ENCODE measurements at places on chromosomes 2 and 18.

DNA sequence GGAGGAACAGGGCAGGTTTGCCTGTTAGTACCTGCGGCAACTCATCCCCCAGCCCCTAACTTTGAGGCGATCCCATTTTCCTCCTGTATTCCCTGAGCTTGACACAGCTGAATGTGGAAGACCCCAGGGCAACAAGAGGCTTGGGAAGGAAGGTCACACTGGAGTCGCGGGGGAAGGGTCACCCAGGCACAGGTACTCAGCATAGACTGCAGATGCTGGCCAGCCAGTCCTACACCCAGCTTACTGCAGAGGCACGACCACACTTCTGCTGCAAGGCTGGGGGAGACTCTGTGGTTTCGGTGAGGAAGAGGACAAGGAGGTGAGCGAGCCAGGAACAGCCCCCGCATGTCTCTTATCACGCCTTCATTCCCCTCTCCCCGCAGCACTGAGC, 91.5 kb downstream of the MALT1 start:
- DNase-seq = no peak

DNA sequence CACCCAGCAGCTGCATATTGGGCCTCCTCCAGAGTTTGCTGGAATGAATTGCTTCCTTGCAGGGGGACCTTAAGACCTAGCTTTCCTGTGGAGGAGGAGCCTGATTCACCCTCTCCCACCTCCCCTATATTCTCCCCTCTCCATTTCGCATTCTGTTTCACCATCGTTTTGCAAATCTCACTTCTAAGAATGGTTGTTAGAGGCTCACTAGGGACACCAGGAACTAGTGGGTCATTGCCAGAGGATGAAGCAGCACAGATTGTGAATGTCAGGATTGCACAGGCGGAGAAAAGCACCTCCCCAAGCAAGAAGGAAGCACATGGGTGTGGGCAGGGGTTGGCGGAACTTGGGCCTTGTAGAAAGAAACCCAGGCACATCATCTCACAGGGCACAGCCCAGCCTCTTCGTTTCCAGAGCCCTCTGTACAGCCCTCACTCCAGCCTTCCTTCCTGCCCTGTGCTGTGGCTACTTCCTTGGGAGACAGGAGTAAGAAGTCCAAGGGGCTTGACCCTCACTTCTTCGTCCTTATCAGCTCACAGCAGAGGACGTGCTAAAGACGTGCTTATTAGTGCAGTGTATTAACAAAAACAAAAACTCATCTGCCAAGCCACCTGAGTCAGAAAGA, 63.4 kb downstream of the TACR1 start:
- no peak for DNase-seq

- no peak for DNase-seq
These were observed 20.1 kb downstream of the ANXA4 start for GRCh38 chr2:69762025-69762424.

DNA sequence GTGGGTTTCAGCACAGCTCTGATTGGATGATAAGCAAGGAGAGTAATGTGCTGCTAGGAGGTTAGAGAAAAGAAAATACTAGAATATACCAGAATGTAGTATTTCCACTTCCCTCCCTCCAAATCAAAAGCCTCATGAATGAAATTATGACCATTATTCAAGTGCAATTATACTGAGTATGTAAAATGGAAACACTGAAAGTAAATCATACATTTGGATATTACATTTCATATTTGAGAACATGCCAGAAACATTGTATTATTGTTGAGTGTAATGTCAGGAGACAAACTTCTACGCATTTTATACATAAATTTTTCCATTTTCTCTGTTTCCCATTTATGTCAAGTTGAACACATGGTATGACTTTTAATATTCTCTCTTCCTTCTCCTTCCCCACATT, 942 bp upstream of the CETN1 start:
- DNase-seq = no peak

GRCh38 chr18:49238433-49239042, 221.9 kb downstream of the DYM start:
- DNase-seq = no peak

GRCh38 chr2:20666304-20667150, at the start of gene GDF7:
TSS of gene GDF7 (plus strand) at chr2:20667144. CDS start at chr2:20667240, 96 bp downstream.
- DNase-seq = no peak

DNA sequence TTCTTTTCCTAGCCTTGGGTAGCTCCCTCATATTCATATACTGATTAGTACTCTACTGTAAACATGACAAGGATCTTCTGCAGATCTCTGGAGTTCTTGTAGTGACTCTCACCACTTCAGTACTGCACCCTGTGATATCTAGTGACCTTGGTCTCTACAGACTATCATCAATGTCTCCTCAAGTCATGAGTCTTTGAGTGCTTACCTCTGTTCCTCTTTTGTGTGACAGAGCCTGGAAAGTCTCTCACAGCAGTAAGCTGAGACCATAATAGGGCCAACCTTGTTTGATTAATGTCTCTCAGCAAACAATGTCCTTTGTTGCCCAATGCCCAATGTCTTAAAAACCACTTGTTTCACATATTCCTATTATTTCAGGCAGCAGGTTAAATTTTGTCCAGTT, 34.2 kb upstream of the BAZ2B start:
- no peak for DNase-seq

- no peak for DNase-seq
These were observed 60.0 kb downstream of the SDC1 start for GRCh38 chr2:20164734-20165478.

GRCh38 chr2:28619213-28620196, 123.6 kb downstream of the PLB1 start:
- no peak for DNase-seq

DNA sequence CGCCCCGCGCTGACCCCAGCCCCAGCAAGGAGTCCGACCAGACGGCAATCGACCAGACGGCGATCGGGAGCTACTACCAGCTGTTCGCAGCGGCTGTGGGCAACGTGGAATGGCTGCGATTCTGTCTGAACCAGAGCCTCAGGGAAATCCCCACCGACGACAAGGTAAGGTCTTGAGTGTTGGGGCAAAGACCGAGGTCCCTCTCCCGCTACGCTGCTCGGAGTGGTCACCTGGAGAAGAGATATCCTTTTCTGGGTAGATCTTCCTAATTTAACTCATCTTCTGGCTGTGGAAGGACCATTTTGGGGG, 704 bp downstream of the ANKRD53 start:
- DNase-seq = no peak

DNA sequence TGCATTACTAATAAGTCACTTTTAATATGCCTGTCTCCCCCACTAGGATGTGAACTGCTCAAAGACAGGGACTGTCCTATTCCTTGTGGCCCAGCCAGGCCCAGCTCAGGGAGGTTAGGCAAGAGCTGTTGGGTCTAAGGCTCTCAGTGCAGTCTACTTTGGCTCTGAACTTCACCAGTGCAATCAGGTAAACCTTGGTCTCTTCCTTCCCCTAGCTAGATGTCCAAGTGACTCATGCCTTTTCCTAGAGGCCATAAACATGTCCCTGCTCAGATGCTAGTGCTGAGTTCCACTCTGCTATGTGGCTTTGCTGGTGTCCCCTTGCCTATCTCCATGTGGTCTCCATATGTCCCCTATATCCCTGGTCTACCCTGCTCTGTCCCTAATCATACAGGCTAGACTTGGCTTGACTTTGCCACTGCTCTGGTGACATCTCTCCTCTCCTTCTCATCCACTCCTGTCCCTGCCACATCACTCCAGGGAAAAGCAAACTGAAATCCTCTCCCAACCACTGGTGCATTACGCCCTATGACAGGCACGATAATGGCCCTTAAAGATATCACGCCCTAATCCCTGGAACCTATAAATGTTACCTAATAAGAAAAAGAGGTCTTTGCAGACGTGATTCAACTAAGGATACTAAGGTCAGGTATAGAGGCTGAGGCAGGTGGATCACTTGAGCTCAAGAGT, 45.7 kb upstream of the PPP1CB start:
- no peak for DNase-seq

DNA sequence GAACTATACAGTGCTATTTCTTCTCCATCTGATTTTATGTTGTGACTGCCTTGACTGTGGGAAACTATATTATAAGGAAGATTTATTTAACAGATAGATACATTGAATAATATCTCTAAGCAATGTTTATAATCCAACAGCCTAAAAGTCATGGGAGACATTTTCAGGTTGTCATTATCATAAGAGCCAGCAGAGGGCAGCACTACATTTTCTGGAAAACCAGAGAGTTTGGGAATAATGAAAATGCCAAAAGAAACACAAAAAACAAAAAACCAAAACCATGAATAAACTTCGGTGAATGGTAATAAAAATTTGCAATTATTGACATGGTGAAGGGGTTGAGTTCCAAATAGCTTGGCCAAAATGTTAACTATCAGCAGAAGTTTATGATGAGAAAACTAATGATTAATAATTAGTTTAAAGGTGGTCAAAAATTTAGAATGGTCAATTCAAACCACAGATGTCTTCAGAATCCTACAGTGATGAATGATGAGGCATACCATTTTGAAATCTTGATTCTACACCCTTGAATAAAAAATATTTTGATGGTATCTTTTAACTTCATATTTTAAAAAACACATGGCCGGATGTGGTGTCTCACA, 4.7 kb downstream of the EEF1B2 start:
- no peak for DNase-seq
